ENCODE measurements at places on chromosomes 2 and 18.

- no peak for DNase-seq
Measured at GRCh38 chr2:96541398-96542152, 5.0 kb downstream of the ARID5A start.

DNA sequence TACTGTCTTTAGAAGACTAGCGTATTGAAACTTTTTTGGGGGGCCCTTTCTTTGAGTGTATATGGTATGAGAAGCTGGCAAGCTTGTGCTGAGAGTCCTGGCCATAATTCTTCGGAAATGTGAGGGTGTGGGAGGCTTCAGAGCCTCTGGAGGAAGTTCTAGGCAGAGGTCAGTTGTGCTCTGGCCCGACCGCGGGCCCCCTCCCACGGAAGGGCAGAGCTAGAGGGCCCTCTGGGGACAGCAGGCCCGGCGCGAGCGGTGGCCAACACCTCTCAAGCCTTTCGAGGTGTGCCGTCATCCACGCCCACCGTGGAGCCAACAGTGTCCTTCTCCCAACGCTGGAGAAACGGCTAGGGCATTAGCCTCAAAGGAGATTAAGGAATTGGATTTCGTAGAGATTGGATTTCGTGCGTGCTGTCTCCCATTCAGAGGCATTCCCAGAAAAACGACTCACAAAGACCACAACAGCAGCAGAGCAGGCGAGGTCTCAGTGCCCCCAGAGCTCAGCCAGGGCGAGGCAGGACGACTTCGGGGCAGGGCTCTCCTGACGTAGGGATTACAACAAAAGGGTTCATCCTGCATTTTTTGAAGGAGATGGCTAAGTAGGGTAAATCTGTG is 2.2 kb upstream of the MTCL1 start:
- DNase-seq: no peak

DNA sequence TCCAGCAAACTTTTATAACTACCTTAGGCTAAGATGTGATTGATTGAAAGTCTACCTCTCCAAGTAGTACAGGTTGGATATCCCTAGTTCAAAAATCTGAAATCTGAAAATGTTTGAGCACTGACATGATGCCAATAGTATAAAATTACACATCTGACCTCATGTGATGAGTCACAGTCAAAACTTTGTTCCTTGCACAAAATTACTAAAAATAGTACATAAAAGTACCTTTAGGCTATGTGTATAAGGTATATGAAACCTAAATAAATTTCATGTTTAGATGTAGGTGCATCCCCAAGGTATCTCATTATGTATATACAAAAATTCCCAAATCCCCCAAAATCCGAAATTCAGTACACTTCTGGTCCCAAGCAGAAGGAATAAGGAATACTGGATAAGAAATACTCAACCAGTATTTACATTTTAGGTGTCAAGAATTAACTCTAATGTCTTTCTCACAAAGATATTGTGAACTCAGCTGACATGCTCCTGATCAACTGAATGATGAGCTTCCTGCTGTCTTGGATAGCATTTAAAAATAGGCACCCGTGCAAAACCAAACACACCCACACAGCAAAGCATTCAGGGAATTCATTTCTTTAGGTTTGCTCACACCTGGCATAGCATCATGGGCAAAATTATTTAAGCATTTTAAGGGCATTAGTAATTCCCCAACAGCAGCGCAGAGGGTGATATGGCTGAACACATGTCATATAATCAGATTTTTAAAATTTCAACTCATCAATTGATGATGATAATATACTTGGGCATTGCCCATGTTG is 497.4 kb upstream of the MEIS1 start:
- no peak for DNase-seq

- DNase-seq: no peak
Measured at GRCh38 chr18:37231251-37231650, 334.3 kb downstream of the CELF4 start.

DNA sequence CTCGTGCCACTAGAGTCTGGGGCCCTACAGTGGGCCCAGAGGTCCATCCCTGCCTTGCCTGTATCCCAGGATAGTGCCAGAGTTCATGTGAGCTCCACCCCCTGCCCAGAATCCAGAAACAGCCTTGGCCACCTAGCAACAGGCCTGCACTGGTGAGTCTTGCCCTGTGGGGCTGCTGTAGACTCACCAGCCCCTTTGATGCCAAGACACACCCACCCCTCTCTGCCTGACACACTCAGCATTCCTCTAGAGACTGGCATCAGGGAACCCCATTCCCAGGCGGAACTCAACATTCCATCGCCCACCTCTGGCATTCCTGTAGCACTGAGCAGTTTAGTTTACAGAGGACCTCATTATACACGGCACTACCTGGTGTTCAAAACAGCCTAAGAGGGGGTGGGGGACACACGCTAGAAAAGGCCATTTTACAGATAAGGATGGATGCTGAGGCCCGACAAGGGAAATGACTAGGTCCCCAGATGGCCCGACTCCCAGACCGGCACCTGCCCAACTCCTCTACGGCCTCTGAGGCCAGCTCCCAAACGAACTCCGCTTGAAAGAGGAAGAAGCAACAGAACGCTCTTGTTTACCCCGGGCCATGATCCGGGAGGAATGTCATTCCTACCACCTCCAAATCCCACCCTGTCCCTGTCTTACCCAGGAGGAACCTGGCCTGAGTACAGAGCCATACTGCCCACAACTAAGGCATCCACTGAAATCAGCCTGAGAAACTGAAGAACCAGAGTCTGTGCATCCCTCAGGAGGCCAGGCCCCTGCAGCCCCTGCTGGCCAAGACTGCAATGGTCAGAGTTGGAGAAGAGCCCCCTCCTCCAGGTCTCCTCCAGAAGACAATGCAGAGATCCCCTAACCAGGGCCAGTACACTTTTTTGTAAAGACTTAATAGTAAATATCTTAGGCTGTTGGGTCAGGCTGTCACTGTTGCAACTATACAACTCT is 180.2 kb downstream of the TNS1 start:
- DNase-seq: no peak

DNA sequence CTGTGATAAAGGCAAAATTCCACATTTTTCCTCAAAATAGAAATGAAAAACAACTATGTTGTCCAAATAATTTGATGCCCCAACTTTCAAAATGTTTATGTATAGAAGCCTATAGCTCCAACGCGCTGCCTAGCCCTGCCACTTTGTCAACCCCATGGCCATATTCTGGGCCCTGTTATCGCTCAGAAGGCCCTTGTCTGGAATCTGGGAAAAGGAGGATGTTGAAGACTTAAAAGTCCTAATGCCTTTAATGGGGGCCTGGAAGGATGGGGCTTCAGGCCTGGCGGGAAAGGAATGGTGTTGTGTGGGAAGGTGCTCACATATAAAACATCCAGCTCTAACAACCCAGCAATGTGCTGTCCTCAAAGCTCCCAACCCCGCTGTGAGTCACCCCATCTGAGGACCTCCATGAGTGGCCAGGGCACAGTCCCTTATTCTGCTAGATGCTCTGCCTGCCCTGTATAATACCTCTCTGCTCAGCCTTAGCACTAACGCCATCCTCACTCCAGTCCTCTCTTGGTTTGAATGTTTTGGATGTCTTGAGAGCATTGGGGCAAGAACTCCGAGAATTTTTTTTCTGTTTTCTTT is 86.0 kb downstream of the ACSL3 start:
- no peak for DNase-seq

DNA sequence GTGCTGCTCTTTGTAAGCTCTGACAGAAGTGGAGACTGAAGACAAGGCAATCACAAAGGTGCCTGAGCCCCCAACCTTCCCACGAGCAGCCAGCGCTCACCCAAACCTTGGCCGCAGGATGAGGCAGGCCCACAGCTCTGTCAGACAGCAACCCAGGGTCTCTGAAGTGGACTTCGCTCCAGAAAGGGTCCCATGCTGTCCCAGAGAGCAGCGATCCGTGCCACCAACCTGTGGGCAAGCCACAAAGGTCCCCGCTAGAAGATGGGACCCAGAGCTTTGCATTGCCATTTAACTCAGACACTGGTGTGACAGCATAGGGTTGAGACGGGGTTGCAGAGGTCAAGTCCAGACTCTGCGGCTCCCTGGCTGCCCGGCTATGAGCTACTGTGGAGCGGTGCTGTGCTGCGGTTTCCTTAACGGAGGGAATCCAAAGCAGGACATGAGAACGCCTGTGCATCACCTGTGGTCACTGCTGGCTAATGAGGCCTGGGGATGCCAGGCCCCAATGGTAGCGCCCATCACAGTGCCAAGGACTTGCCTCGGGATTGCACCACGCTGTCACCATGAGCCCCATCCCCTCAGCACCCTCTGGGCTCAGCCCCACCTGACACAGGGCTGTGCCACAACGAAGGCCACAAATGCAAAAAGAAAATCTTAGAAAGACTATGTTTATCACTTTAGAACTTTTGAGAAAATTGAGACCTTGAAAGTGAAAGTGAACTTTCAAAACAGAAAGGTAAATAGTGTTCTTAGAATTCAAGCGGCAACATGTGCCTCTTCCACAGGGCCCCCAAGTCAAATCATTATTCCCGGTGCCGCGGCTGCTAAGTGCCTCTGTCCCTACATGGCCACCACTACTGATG is 103.4 kb downstream of the HDAC4 start:
- DNase-seq: peak; percentile 13

- no peak for DNase-seq
Measured at GRCh38 chr2:45714679-45715078, 63.2 kb downstream of the PRKCE start.
